ENCODE measurements at places on chromosomes 6 and 20.
A peak's percentile ranks its signal among the peaks of the same experiment; 100 is the strongest.

GRCh38 chr6:148935705-148936435 is 189.0 kb downstream of the UST start:
- no peak for DNase-seq

- no peak for DNase-seq
Measured at GRCh38 chr20:57708694-57709673, 831 bp downstream of the PMEPA1 start.

DNA sequence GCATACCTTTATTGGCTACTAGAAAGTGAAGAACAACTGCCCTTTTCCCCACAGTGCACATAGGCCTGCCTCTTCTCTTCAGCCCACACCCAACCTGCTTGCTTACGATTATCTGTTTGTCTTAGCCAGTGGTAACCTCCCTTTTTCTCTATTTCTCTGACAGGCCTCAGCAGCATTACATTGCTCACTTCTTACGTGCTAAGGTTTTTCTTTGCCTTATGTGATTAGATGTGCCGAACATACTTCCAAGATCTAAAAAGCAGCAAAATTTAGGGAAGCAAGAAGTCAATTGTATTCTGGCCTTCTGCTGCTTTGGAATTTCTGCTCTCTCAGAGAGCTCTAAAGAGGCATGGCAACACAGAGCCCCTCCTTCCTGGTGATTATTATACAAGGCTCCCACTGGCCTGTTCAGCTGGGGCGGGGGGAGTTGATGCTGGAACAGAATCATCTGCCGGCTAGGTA is 7.0 kb downstream of the B4GALT5 start:
- DNase-seq: no peak

- DNase-seq: no peak
Measured at GRCh38 chr20:31713312-31714273, 9.1 kb downstream of the BCL2L1 start.

- DNase-seq: no peak
Measured at GRCh38 chr20:52172392-52173047, 19.1 kb downstream of the ZFP64 start.

DNA sequence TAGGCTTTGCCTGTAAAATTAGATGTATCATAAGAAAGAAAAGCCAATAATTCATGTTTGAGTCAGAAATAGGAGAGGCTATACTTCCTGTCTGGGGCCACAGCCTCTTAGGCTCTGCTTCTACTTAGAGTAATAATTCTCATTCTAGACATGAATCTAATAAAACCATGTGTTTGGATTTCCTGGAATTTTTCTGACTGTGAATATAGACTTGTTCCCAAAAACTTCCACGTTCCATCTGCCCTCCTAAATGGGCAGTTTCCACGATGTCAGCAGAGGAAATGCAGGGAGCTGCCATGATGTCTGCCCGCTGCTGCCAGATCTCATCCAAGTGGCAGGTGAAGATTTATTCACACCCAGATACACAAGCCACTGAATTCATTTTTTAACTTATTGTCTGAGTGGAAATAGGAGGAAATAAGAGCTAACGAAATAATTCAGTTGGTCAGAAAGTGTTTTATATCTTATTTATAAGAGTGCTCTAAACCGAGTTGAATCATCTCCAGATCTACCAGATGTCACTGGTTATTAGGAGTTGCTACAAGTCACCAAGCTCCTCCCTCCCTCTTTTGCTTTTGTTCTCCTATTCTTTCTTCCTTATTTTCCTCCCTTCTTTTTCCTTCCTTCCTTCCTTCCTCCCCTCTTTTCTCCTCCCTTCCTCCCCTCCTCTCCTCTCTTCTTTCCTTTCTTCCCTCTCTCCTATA is 69.3 kb downstream of the ALDH8A1 start:
- peak; percentile 7 for DNase-seq

GRCh38 chr6:91697010-91697695 is 1110.3 kb upstream of the MAP3K7 start:
- DNase-seq: no peak

DNA sequence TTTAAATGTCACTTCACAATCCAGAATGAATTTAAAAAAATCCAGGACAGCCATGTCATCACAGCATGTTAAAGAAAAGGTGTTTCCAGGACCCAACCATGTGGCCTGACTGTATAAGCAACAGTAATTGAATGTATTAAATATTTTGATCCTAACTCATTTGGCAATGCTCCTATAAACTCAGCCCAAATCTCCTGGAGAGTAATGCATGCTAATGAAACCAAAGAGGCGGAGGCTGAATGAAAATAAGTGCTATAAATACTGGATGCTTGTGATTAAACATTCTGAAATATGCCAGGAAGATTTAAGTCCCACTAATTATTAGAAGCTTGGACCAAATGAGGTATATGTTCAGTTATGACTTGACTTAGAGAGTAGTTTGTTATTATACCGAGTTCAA is 486.8 kb downstream of the FRK start:
- DNase-seq: no peak

GRCh38 chr20:58595167-58595566 is 55.9 kb upstream of the STX16 start:
- no peak for DNase-seq

DNA sequence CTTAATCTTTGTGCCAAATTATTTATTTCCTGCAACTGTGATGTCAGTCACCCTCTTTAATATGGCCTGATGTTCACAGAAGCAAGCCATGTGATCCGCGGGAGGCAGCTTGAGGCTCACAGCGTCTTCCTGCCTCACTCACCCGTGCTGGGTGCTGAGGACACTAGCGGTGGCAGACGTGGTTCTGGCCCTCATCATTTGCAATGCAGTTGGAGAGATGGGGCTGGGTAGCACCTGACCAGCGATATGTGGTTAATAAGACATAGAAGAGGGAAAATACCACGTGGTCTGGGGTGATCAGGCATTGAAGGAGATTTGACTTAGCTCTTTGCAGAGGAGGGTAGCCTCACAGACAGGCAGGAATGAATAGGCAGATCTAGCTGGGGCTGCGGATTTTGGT is 264.7 kb downstream of the TMEM242 start:
- DNase-seq: no peak

DNA sequence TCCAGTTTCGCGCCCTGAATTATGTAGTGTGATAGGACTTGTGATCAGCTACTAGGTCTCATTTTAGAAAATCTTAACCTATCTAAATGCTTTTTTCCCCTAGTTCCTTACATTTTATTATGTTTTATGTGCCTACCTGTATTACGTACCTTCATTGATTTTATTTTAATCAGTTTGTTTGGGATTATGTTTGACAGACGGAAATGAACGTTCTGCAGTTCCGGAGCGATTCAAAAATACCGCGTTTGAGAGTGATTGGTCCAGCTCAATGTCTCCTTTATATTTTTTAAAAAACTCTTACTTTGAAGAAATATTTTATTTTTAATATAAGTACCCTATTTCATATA is 114.3 kb upstream of the BTN3A2 start:
- DNase-seq: no peak

DNA sequence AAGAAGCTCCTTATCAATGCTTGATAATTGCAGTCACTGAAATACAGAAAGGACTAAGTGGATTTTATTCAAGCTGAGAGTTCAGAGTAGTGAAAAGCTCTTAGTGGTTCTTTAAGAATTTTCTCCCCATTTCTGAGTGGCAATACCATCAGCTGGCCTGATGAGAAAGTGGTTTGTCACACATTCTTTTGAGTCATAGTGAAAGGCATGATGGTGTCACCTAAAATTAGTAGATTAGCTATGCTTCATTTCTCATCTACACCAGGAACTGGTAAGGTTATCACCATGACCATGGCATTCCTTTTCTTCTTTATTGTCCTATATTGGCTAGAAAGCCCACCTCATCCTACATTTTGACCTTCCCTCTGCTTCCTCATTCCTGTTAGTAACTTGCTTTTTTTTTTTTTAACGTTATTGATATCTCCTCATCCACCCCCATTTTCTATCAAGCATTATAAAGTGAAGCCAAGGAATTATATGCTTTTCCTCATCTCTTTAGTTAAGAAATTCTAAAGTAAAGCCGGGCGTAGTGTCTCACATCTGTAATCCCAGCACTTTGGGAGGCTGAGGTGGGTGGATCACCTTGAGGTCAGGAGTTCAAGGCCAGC is 67.4 kb upstream of the LOC128125822 start:
- no peak for DNase-seq

DNA sequence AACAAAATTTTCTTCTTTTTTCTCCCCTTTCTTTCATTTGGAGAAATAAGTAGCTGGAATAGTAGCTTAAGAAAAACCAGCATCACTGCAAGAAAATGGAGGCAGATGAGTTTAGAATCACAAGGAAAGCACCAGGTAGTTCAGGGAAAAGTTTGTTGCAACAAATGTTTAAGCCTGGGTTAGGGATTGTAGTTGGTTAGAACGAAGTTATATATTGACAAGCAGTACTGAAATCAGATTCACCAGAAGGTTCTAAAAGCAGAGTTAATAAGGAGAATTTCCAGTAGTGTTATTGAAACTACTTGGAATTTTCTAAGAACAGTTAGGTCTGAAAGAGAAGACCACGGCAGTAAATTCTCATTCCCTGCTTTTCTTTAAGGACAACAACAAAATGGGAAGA is 70.2 kb downstream of the BMP2 start:
- no peak for DNase-seq

- DNase-seq: no peak
Measured at GRCh38 chr6:39829331-39829730, 37.2 kb downstream of the DAAM2 start.

GRCh38 chr6:107658920-107659865 is 164.9 kb downstream of the SCML4 start:
- DNase-seq: no peak

DNA sequence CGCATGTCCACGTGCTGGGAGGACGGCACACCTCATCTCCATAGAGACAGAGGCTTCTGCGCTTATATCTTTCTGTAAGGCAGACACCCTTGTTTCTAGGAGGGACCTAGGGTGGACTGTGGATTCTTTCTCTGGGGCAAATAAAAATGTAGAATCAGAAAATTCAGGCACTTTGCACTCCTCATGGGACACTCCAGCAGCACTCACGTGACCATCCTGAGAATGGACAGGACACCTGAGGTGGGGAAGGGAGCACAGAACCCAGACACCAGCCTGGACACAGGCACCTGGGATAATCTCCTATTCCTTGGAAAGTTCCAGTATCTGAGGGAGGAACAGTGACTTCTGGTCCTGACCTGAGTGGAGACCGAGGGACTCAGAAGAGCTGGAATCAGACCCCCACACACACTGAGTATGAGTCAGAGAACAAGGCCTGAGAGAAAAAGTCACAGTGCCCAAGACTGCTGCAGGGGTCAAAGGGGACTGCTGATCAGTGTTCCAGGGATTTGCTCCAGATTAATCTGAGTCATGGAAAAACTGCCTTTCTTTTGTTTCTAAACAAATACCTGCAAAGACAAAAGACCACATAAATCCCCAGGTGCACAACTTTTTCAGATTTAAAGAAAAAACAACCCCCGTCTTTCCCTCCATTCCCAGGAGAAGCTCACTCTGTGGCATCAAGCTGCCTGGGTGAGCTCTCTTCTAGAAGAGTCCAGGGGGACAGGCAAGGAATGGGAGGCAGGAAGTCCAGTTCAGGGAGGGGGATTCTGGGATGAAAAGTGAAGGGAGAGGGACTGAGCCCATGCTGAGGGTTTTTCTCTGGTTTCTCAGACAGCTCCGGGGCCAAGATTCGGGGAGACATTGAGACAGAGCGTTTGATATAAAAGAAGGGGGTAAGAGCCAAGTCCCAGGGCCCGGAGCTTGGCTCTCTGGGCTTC is 35.6 kb upstream of the MICB start:
- DNase-seq: no peak

GRCh38 chr6:99894815-99895214 is 99.2 kb downstream of the MCHR2 start:
- DNase-seq: no peak

GRCh38 chr20:51388227-51388626 is 154.3 kb downstream of the NFATC2 start:
- DNase-seq: no peak

GRCh38 chr6:142300758-142301650 is 803 bp upstream of the ADGRG6 start:
- DNase-seq: no peak

GRCh38 chr20:50434321-50434652 is 75.9 kb upstream of the PTPN1 start:
- DNase-seq: no peak
